ENCODE measurements at places on chromosomes 7 and 10.

- peak; percentile 55 for DNase-seq
These were observed 146.4 kb upstream of the LYZL2 start for GRCh38 chr10:30775779-30776591.

DNA sequence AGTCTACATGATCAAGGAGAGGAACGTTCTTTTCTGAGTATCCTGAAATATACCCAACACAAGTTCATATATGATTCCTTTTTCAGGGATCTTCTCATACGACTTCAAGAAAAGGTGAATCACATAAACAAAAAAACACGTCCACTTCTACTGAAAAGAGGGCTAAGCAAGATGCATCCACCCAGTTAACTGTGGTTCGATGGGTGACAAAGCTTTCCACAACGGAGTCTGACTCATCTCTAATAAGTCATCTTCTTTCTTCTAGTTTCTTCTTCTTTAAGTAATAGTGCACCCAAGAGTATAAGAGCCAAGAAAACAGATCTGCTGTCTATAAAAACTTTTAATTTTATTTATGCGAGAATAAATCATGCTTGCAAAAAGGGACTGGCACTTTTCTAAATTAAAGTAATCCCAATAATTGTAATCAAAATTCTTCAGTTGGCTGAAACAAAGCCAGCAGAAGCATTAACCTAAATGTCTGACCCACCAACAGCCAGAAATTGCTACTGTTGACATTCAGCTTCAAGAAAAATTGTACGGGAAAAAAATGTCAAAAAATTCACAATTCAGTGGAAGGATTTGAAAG lies 146.9 kb upstream of the ANK3 start:
- DNase-seq = no peak

GRCh38 chr7:36182854-36183604 lies 30.0 kb downstream of the EEPD1 start:
- DNase-seq = no peak

GRCh38 chr10:76436981-76437380 lies 1005.6 kb downstream of the LRMDA start:
- no peak for DNase-seq

- peak; percentile 53 for DNase-seq
These were observed 55.2 kb downstream of the TACC2 start for GRCh38 chr10:122044045-122044661.

DNA sequence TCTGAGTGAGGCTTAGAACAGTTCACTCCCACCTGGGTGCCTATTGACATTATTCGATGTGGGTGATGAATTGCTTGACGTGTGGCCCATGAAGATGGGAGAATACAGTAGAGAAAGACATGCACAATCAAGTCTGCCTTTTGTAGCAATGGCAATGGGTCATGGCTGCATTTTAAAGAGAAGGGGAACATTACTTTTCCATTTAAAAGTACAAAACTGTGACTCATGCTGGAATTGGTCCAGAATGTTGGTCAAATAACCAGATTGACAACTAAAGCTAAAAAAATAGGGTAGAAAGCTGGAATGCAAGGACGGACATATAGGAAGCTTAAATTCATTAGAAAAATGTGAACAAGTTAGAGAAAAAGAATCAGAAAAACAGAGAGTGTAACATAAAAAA lies 104.1 kb upstream of the SLC25A13 start:
- DNase-seq = no peak

DNA sequence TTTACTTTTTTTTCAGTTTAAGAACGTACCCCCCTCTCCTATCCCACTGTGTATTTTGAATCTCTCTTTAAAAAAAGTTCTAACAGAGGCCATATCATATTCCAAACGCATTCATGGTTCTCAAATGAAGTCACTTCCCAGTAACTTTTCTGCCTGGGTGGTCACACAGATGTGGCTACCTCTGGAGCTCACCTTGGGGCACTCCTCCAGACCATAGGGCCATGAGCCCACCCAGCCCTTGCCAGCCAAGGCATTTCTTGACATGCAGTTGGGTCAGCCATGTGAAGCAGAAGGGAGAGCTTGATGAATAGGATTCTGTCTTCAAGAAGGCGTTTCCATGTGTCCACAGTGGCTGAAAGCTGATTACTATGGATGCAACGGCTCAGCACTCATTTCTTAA lies 239.3 kb downstream of the RAB11FIP2 start:
- DNase-seq = no peak

GRCh38 chr7:85154282-85154937 lies 32.4 kb downstream of the SEMA3D start:
- DNase-seq = no peak

- DNase-seq = no peak
These were observed 175.4 kb downstream of the CDC14C start for GRCh38 chr7:49099587-49100326.

- DNase-seq = no peak
These were observed 584.0 kb downstream of the PTPRN2 start for GRCh38 chr7:158003441-158004122.

DNA sequence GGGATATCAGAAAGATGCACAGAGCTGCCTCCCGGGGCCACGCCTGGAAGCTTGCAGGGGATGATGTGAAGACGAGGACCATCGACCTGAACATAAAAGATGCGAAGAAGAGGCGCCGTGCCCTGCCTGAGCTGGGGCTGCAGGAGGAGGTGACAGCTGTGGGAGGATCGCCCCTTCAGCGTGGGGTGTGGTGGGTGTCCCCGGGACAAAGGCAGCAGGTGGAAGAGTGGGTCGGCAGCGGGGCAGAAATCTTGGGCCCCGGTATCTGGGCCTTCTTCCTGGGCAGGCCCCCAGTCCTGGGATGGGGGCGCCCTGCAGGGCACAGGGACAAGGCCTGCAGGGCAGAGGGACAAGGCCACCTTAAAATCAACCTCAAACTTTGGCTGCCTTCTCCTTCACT lies 134.9 kb downstream of the OR13A1 start:
- no peak for DNase-seq

DNA sequence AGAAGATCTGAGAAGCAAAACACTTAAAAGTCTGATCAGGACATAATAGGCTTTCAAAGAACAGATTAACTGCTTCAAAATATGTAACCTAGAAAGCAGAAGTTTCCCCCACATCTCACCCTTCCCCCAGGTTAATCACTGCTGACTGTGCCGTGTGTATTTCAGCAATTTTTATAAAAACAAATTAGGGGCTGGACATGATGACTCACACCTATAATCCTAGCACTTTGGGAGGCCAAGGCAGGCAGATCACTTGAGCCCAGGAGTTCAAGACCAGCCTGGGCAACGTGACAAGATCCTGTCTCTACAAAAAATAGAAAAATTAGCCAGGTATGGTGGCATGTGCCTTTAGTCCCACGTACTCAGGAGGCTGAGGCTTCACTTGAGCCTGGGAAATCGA lies 67.6 kb upstream of the GATA3 start:
- no peak for DNase-seq

- peak; percentile 58 for DNase-seq
These were observed at the start of gene PBLD for GRCh38 chr10:68332259-68333057. PBLD (minus strand) TSS chr10:68332928; CDS start chr10:68306844, 26,084 bp downstream.

DNA sequence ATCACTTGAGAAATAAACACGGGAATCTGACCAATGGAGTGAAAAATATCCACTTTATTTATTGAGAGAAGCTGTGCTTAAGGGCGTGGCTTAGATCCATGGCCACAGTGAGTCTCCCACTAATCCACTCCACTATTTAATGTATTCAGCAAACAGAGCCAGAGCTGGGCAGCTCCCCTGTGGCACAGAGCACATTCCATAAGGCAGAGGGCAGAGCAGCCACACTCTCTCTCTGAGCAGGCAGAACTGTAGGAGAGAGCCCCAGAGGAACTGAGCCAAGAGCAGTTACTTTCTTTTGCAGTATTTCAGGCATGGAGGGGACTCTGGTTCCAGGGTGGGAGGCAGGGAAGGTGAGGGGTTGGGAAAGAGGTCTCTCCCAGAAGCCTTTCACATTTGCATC lies 106.0 kb downstream of the GALNT17 start:
- no peak for DNase-seq

DNA sequence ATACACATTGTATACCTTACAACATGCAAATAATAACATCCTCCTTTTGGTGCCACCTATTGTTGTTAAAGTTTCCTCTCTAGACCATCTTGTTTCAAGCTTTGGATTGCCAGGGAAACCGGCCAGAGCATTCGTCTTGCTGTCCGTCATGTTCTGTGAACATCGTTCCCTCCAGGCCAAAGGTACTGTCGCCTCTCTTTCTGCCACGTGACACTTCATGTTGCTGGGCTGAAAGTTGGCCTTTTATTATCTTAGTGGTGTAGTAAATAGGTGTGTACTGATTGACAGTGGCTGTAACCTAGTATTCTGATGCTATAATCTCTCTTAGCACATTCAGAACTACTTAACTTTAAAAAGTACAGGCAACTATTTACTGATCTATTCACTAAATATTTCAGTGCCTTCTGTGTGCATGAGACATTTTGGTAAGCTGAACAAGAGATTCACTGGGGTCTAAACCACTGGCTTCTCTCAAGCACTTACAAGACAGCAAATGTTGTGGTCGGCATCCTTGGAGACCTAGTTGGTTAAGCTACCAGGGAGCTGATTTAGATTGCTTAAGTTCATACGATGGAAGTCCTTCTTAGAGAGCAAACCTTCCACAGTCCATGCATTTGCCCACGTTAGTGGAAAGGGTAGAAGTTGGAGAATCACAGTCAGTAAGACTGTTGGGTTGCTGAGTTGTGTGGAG lies 52.4 kb downstream of the SHH start:
- no peak for DNase-seq

GRCh38 chr7:145915679-145916078 lies 200.9 kb upstream of the CNTNAP2 start:
- no peak for DNase-seq

GRCh38 chr7:9488555-9488954 lies 1055.1 kb downstream of the NXPH1 start:
- DNase-seq = no peak

DNA sequence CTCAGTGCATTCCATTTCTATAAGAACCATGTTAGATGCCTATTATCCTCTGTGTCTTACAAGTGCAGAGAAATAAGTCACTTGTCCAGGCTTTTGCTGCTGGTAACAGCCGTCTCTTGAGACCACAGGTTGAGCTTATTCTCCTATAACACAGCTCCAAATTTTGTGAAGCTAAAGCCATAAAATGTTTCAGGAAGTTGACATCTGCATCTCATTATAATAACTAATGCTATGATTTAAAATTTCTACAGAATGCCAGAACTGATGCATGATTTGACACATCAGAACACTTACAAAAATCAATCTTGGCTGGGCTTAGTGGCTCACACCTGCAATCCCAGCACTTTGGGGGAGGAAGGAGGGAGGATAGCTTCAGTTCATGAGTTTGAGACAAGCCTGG lies 986.9 kb downstream of the TYW1 start:
- no peak for DNase-seq

GRCh38 chr7:98165827-98166667 lies 45.2 kb upstream of the BHLHA15 start:
- peak; percentile 53 for DNase-seq

DNA sequence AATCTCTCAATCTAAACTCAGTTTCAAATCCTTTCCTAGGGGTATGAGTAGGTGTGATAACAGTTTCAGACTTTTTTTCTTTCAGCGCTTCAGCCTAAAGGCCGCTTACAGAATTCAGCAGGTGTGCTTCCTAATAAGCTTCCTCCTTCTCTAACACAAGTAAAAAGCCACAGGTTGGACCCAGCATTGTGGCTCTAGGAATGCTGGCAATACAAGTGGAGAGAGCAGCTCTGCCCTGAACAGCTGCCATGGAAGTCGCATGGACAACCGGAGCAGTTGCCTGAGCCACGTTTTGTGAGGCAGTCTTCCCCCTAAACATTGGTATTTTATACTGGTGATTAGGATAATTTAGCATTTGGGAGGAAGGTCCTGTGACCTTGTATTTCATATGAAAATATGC lies 83.5 kb downstream of the ST7 start:
- DNase-seq = no peak

GRCh38 chr10:130557181-130557845 lies 421.1 kb downstream of the GLRX3 start:
- no peak for DNase-seq

All from mucosa of gallbladder (tissue), 1 donor.